ENCODE measurements at places on chromosomes 11 and 22.
A peak's percentile ranks its signal among the peaks of the same experiment; 100 is the strongest.

DNA sequence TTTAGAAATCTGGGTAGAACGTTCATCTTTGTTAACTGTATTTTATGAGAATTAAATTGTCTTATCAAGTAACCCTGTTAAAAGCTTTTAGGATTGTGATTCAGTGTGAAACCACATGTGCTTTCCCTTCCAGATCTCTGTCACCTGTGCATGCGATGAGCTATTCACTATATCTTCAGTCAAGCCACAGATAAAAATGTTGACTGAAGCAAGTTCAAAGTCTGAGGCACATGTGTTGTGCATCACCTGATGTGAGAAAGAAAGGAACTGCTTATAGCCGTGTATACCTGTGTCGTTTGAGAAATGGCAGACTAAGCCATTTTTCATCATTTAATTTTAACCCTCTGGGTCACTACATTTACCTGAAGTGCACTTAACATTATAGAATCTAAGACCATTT is 1088.9 kb upstream of the TENM4 start:
- no peak for DNase-seq

DNA sequence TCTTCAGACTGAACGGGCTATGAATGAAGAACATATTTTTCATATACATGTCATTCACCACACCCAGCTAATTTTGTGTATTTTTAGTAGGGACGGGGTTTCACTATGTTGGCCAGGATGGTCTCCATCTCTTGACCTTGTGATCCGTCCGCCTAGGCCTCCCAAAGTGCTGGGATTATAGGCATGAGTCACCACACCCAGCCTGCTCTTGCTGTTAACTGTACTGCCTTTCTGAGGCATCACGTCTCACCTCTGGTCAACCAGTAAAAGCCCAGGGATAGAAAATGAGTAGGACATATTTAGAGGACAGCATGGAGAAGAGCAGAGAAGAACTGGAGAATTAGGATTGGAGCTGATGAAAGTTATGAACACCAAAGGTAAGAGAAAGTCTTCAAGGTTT is 55.6 kb downstream of the APOL3 start:
- no peak for DNase-seq

GRCh38 chr11:128058580-128059208 is 528.7 kb downstream of the ETS1 start:
- DNase-seq = no peak

DNA sequence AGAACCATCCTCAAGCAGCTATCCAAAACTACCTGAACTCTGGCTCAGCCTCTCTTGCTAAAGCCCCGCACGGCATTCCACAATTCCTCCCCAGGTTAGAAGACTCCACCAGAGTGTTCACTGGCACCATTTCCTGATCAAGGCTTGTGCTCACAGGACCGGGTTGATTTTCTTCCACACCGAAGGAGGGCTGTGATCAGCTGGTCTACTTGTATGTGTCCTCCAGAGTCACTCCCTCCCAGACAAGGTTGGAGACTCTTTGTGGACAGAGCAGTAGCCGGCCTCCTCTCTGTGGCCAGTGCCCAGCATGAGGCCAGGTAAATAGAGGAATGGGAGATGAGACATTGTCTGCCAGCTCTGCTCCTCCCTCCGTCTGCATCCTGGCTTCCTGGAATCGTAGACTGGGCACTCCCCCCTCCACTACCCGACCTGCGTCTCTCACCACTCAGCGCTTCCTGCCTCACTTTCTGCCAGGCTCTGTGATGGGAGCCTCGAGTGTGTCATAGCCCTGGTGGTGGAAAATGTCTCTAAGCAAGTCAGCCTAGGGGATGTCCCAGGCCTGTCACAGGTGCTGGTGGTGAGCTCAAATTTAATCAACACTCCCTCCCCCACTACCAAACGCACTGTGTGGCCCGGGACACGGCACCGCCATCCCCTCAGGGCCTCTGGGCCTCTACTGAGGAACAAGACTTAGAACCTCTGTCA is 12.5 kb upstream of the TMPRSS6 start:
- peak; percentile 95 for DNase-seq

GRCh38 chr11:101726988-101727387 is 143.2 kb upstream of the TRPC6 start:
- DNase-seq = no peak

GRCh38 chr11:46332568-46333393 is 14.5 kb upstream of the DGKZ start:
- peak; percentile 20 for DNase-seq

DNA sequence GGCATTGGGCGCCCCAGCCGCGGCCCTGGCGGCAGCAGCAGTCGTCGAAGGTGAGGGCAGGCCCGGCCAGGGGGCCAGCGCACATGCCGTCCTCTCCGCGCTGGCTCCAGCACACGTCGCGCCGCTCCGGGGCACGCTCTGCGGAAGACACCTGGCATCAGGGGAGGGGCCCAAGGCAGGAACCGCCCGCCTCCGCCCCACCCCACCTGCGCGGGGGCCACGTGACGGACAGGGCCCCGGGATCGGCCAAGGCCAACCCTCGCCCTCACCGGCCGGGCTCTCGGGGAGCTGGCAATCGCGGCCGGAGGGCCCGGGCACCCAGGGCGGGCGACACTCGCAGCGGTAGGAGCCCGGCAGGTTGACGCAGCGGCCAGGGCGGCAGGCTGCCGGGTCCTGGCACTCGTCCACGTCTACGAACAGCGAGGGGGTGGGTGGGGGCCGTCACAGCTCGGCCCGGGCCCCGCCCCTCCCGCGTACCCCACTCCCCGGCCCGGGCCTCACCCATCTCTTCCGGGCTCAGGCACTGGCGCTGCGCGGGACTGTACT is 14.9 kb downstream of the SCYL1 start:
- no peak for DNase-seq

- no peak for DNase-seq
Measured at GRCh38 chr11:37259734-37260133, 661.7 kb upstream of the RAG2 start.

All from CD4-positive, alpha-beta T cell treated with Interleukin-1 beta for 1 hour (primary cell).